ENCODE measurements at places on chromosomes 4 and X.

DNA sequence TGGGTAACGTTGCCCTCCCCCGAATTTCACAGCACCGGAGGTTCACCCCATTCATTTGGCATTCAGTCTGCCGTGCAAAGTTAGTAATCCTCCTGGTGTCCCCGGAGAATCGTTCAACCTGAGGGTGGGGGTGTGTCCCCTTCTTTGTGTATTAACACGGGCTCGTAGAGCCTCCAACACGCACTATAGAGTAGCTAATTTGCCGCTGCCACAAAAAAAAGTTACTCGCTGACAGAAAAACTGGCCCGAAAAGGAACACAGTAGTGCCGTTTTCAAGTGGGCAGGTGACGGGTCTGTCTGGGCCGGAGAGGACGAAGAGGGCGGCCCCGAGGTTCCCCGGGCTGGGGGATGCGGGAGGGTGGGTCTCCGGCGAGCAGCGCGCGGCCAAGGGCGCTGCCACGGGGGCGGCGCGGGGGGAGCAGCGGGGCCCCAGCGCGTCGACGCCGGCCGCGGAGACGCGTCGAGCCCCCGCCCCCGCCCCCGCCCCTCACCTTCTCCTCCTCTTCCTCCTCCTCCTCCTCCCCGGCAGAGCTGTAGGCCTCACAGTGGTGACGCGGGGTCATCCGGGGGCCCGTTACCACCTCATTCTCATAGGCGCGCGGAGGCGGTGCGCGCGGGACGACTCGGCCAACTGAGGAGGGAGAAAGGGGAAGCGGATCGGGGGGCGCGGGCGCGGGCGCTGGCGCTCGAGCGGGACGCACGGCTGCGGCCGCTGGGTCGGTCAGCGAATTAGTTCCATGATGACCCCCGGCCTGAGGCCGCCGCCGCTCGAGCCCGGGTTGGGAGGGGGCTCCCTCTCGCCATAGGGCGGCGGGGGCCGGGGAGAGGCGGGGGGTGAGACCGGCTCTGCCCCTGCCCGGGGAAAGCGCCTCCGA is 571 bp downstream of the CCNI start:
- peak; percentile 89 for DNase-seq

DNA sequence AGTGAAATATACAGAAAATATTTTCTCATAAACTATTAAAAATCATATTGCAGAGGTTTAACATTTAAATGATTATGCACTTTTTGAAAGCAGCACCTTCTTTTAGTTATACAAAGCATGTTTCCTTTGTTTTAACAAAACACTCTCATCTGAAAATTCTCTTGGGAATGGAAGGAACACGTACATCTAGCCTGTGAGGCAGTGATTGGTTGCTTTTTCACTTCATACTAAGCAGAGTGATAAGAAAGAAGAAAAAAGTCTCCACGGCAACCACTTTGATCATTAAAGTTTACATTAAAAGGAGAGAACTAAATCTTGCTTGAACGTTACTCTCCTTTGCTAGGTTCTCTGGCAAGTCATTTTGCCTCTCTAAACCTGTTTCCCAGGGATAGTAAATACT is 41.7 kb upstream of the H2AZ1 start:
- no peak for DNase-seq

DNA sequence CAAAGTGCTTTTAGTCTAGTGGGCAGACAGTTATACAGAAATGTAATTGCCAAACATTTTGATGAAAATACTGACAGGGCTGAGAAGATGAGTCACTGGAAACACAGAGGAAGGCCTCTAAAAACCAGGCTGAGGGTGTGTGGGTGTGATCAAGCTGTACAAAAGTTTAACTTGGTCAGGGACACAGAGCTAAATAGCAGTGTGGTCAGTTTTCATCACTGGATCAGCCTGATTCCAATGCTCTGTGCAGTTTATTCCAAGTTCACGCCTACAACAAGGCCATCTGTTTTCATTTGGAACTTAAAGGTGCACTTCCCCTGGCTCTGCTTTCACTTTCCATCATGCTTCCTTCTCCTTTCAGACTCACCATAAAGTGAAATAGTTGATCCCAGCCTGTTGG is 10.6 kb downstream of the CENPVL3 start:
- DNase-seq: no peak

DNA sequence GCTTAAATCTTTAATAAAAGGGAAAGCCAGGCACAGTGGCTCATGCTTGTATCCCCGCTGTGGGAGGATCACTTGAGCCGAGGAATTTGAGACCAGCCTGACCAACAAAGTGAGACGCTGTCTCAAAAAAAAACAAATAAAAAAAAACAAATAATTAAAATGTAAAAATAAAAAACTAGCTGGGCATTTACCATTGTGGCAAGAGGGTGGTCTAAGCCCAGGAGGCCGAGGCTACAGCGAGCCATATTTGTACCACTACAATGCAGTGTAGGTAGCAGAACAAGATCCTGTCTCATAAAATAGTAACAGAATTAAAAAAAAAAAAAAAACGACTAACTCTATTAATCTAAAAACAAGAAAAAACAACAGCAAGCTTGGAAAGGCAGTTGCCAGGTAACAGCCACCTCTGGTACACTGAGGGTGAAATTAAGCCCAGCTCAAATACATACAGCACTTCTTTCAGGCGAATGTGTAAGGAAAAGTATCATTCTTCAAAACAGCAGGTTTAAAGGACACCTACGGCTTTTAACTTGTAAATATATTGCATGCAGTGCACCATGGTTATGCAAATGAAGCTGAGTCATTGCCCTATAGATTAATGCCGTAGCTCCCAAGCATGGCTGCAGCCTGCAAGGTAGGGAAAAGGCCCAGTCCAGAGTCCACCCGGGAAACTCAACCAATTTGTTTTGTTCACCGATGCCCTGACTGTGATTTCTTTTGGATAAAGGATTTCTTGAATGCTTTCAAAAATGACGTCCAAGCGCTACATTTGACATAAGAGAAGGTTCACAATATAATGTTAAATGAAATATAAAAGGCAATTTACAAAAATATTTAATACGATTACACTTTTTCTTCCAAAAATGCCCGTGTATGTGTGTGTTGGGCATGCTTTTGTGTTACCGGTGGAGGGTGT is 14.5 kb upstream of the TXLNG start:
- DNase-seq: no peak

DNA sequence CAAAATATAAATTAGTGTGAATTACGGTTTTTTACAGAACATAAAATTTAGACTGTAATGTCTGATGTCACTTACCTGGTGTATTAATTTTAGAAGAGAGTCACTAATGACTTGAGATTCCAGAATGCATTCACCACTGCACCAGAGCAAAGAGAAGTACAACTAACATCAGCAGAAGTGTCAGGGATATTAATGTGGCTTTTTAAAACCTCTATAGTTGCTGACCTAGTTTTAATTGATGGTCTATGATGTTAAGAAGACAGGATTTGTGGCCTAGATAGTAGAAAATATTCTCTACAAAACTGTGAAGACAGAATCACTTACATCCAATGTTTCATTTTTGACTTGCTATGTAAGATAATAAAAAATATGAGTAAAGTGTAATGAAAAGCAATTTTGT is 1181.6 kb downstream of the RAPGEF2 start:
- DNase-seq: no peak

DNA sequence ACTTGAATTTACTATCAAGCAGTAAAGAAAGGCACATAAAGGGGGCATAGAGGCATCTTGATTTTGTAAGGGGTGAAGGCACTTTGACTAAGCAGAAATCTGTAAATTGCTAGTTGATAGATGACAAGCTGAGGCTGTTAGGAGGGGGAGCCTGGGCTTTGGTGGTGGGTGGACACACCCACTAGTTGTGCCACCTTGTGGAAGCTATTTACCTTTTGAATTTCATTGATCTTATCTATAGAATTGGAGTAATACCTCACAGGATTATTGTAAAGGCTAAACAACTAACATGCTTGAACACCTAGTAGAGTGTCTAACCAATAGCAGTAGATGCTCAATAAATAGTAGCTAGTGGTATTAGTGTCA is 142.8 kb upstream of the KCNIP4 start:
- DNase-seq: no peak

GRCh38 chrX:82230013-82230412 is 1028.1 kb downstream of the SH3BGRL start:
- DNase-seq: no peak

GRCh38 chr4:186037692-186038658 is 31.0 kb upstream of the TLR3 start:
- DNase-seq: peak; percentile 53

GRCh38 chr4:186617921-186618320 is 62.6 kb upstream of the MTNR1A start:
- DNase-seq: no peak

DNA sequence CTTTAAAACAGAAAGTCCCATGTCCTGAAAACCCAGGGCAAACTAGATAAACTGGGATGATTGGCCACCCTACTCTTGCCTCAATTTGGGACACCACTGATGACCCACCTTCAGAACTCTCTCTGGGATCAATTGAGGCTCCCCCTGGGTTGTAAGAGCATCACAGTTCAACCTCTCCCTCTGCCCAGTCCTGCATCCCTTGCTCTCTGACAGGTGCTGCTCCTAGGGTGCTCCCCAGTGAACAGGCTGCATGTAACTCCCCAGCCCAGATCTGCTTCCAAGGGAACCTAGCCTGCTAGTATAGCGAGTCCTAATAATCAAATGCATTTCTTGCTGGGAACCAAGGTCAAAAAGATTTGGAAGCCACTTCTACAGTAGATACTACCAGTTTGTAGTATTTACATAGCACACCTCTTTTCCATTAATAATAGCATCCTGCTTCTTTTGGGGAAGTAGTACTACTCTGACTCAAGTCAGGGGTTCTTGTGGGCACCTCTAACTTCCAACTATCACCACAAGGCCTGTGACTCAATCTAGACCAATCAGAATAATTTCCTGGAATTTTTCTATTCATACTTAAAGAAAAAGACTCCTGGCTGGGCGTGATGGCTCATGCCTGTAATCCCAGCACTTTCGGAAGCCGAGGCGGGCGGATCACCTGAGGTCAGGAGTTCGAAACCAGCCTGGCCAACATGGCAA is 42.1 kb upstream of the SPINK2 start:
- DNase-seq: peak; percentile 1

Measured in CD4-positive, alpha-beta T cell treated with Interleukin-10 for 1 hour (primary cell).